ENCODE measurements at places on chromosomes 11 and 22. TPM values are rescaled to one million over a fixed set of nuclear protein-coding genes. Genes with fewer than 3 reads are reported as not detected.

The CENPM gene
- 10.2 TPM for total RNA-seq

The NXPE2 gene
- not detected for total RNA-seq

The RFPL3 gene
- total RNA-seq, result not detected

The UPK3A gene
- total RNA-seq, result not detected

The PVALB gene
- 0.58 TPM for total RNA-seq

The TRIM6 gene
- 1.5 TPM for total RNA-seq

The FGF3 gene
- not detected for total RNA-seq

The PCNX3 gene
- 51.0 TPM for total RNA-seq

The RTN4RL2 gene
- total RNA-seq, result 0.23 TPM

The TMEM121B gene
- 0.68 TPM for total RNA-seq

The OR2AG1 gene
- not detected for total RNA-seq

The CD59 gene
- total RNA-seq, result 1,194 TPM

The CD6 gene
- total RNA-seq, result 1.6 TPM

The TRPM5 gene
- not detected for total RNA-seq

The ZNF280B gene
- total RNA-seq, result 2.5 TPM

The GAS2 gene
- total RNA-seq, result 0.88 TPM

The RFPL2 gene
- not detected for total RNA-seq

The OR51E2 gene
- 0.06 TPM for total RNA-seq

The PLEKHA7 gene
- total RNA-seq, result 0.39 TPM

The PGR gene
- total RNA-seq, result not detected

The OMP gene
- total RNA-seq, result not detected

The SLC29A2 gene
- 0.48 TPM for total RNA-seq

The IFTAP gene
- total RNA-seq, result 29.9 TPM

The TRIM51 gene
- total RNA-seq, result not detected

The OR5B21 gene
- not detected for total RNA-seq

The ANO1 gene
- total RNA-seq, result 3.0 TPM

The ESAM gene
- 465 TPM for total RNA-seq

The ROBO4 gene
- 605 TPM for total RNA-seq

The AMPD3 gene
- 5.0 TPM for total RNA-seq

The PRR33 gene
- total RNA-seq, result not detected

The DMC1 gene
- total RNA-seq, result 1.3 TPM

The ST3GAL4 gene
- 23.5 TPM for total RNA-seq

The JAML gene
- total RNA-seq, result not detected

The SLC25A18 gene
- total RNA-seq, result not detected

The OR56B1 gene
- not detected for total RNA-seq

The IGLL5 gene
- total RNA-seq, result not detected

The OR51B2 gene
- not detected for total RNA-seq

The P2RY6 gene
- total RNA-seq, result 1.1 TPM

The P2RY2 gene
- 1.4 TPM for total RNA-seq

The DBX1 gene
- not detected for total RNA-seq

The C11orf21 gene
- total RNA-seq, result not detected

The SLC22A9 gene
- total RNA-seq, result not detected

Data from glomerular endothelial cell (primary cell).